BE2C (cell line): ENCODE measurements at places on chromosomes 3 and 15.

DNA sequence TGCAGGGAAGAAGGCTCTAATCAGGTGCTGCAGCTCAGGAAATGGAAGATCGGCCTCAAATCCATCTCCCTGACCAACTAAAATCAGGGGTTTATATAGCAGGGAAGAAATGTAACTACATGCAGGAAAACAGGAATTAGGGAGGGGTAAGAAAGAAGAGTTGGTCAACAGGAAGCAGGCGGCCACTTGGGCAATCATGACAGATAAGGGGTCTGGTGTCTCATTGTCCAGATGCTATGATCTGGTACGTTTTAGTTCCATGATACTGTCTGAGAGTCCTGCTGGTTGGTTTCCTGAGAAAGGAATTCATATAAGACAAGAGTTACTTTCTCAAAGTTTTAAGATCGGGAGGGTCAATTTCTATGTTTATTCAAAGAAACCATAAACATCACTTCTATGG, 24.2 kb downstream of the KATNBL1 start:
- no peak for DNase-seq

DNA sequence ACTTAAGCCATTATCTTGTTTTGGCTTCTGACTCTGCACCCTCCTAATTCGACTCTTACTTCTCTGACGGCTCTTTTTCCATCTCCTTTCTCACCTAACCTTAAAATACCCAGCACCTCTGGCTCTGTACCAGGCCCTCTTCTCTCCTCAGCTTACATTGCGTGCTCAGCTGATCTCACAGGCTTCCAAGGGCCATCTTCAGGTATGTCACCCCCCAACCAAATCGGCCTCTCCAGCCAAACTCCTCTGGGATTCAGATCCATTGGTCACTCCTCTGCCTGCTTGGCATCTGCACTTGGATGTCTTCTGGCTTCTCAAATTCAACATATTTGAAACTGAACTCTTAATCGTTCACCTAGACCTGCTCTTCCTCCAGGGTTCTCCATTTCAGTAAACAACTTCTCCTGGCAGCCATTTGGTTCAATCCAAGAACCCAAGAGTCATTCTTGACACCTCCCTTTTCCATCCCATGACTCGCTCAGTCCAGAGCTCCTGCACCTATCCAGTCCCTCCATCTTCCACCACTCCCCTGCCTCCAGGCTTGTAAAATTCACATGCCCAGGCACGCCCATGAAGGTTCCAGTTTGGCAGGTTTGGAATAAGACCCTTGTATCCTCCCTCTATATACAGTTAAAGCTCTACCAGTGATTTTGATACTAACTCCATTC, 35.2 kb upstream of the SLC41A3 start:
- DNase-seq = no peak

DNA sequence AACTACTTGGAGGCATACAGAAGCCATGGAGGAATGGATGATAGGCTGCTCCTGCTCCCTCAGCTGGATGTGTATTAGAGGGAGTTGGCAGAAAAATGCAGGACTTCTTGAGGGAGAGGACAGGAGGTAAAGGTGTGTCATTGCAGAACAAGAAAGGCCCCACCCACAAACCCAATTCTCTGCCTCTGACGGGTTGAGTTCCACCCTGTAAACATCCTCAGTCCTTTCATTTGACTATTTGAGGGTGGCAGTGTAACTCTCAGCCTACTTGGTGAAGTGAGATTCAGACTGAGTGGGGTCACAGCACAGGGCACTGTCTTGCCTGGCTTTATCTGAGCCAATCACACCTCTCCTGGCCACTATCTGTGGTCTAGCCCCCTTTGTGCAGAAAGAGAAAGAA, at the start of gene TPRG1:
Gene TPRG1 (plus strand): TSS at position 265 of the 400 bp plus-strand sequence. CDS start 35,414 bp downstream, outside the sequence.
- DNase-seq = no peak

DNA sequence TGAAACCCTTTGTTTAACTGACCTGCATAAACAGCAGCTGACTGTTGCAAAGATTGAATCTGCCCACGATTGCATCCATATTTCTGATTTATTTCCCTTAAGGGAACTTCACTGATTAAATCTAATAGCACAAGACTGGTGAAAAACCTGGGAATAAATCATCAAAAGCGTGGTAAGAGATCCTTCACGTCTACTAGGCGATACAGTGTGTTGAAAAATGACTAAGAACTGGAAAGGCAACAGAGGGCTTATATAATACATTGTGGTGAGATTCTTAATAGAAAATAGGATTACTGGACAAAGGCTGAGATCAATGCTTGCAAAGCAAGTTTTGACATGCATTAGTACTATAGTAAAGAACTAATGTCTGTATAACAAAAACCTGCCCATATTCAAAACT, 49.0 kb downstream of the POLQ start:
- no peak for DNase-seq

GRCh38 chr3:40923143-40923542, 276.2 kb upstream of the CTNNB1 start:
- no peak for DNase-seq

GRCh38 chr3:16797831-16798230, 86.9 kb upstream of the PLCL2 start:
- no peak for DNase-seq

GRCh38 chr3:153600896-153601295, 438.9 kb downstream of the RAP2B start:
- DNase-seq = no peak

- no peak for DNase-seq
Observed at GRCh38 chr3:139710212-139710611, 32.4 kb upstream of the NMNAT3 start.

DNA sequence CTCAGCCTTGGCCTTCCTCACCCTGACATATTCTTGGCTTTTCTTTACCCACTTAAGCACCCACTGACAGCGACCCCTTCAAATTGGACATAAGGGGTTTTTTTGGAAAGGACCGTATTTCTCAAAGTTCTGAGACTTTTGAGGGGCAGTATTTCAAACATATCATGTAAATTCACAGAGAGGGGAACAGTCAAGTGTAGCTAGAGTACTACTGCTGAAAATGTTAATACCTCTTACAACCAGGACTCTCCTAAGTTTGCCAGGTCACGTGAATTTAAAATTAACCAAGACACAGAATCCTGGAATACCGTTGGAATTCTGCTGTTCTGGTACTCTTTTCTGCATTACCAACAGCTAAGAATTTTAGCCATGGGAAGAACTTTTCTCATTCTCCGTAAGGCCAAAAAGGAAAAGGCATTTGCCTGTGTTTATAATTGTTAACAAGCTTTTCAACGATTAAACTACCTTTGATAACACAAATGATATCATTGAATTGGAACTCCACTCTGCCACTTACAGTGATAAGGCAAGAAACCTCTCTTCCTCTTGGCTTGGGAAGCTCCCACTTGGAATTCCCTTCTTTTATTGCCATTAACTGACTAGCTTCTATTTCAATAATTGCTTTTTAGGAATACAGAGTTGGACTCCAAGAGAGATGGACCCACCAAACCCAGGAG, 597 bp upstream of the GBE1 start:
- DNase-seq = no peak

DNA sequence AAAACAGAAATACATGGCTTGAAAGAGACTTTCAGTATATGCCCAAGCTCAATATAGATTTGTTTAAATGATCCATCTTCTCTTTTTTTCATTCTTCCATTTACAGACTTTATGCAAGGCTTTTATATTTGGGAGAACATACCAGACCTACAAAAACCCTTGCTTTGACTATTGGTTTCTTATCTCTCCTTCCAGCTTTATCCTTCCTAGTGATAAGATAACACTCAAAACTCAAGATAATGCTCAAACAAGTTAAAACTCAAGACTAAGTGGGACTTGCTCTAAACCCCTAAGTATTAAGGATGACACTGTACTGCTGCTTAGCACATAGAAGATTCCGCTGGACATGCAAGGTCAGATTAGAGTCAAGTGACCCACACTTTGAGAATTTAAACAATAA, 8.0 kb downstream of the TUSC7 start:
- no peak for DNase-seq

GRCh38 chr3:69110941-69111546, 11.4 kb downstream of the LMOD3 start:
- DNase-seq = no peak

- no peak for DNase-seq
Observed at GRCh38 chr15:96135166-96136093, 195.1 kb upstream of the NR2F2 start.

- DNase-seq = no peak
Observed at GRCh38 chr3:60536420-60536819, 714.8 kb downstream of the FHIT start.

DNA sequence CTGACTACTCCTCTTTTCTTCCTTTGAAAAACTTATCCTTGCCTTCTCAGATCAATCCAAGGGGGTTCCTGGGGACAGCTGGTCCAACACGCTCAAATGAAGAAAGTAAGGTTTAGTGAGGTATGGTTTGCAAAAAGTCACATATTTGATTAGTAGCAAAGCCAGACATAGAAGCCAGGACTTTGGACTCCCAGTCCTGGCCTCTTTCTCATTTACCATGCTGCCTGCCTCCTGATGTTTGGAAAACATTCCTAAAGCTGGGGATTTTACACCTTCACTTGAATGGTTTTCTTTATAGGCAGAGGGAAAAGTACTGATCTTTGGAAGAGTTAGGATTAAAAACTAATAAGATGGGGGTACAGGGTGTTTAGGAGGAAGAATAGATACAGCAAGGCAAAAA, 14.6 kb downstream of the POPDC2 start:
- no peak for DNase-seq

GRCh38 chr3:157220211-157220610, 60.3 kb upstream of the CCNL1 start:
- no peak for DNase-seq

- DNase-seq = peak; percentile 49
Observed at GRCh38 chr3:9352917-9353752, 9.7 kb upstream of the THUMPD3 start.

- no peak for DNase-seq
Observed at GRCh38 chr3:179615458-179616173, 11.0 kb downstream of the NDUFB5 start.

DNA sequence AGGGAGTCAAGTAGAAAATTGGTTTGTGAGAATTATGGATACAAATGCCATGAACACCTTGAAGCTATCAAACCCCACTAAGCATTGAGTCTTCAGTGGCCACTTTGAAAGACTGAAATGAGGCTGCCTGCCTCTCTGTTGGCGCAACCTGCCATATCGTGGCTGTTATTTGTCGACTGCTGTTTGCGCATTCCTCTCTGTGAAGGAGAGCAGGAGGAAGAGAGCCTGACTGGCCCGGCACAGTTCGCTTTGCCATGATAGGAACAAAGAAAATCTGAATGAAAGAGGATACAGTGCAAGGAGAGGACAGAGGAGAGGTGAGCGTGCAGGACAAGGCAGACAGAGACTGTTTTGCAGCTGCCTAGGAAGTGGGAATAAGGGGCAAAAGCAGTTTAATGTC, 289.4 kb downstream of the RYR3 start:
- DNase-seq = no peak

DNA sequence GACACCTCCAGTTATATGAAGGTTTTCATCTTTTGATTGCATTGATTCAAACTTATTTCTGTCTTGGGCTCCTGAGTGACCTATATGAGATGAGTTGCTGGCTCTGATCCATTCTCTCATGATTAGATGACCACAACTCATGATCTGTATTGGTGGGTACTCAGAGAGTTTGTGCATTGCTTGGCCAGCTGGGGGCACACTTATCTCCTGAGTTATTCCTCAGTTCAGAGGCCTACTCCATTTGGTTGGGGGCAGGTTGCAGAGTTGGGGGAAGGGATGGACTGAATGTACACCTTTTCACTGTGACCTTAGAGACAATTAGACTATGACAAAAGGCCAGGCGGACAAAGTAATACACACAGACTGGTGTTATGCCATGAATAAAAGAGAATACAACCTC, 166.2 kb upstream of the SEMA6D start:
- DNase-seq = peak; percentile 30

GRCh38 chr15:80324545-80325080, 72.6 kb upstream of the CTXND1 start:
- no peak for DNase-seq

- DNase-seq = no peak
Observed at GRCh38 chr15:49622561-49622960, 1.7 kb downstream of the DTWD1 start.

- no peak for DNase-seq
Observed at GRCh38 chr3:61935814-61936213, 374.4 kb downstream of the PTPRG start.

DNA sequence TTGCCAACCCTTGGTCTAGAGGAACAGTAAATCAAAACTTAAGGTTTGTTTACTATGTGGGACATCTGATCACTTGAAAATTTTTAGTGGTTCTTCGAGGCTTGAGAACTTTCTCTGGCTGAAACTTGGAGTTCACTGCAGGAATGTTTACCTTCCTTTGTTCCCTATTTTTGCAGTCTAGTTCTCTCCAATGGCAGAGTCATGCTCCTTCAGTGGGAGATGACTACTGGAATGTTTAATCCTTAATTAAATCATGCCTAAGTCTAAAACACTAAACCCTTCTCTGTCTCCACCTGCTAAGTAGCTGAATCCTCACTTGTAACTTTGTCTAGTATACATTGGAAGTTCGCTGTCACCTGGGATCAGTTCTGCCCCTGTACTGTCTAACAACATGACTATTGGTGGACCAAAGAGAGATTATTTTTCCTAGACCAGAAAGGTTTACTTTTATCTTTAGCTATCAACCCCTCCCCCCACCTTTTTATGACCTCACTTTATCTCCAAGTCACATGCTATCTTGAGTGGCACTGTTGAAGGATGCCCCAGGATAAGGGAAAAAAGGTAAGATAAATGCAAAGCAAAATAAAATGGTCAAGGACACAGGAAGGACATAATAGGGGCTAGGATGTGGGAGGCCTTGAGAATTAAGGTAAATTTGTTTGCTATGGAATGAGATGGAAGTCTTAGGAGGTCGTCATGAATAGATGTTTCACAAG, 1.2 kb upstream of the ZNF609 start:
- DNase-seq = no peak

- DNase-seq = no peak
Observed at GRCh38 chr15:73754461-73754860, 1.3 kb upstream of the INSYN1 start.

DNA sequence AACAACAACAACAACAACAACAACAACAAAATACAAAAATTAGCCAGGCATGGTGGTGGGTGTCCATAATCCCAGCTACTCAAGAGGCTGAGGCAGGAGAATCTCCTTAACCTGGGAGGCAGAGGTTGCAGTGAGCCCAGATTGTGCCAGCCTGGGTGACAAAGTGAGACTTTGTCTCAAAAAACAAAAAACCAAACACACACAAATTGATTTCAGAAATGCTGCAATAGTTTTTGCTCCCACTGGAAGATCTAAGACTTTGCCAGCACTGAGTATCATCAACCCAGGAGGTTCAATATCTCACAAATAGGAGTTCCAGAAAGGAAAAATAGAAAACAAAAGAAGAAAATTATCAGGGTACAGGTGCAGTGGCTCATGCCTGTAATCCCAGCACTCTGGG, 16.2 kb upstream of the CCR8 start:
- DNase-seq = no peak

GRCh38 chr3:142888481-142889211, at the start of gene PCOLCE2:
PCOLCE2 (minus strand) TSS chr3:142889083; CDS start chr3:142888896, 187 bp downstream.
- peak; percentile 68 for DNase-seq

GRCh38 chr3:29871087-29871486, 590.2 kb downstream of the RBMS3 start:
- DNase-seq = no peak

- no peak for DNase-seq
Observed at GRCh38 chr15:43346305-43346704, 15.9 kb upstream of the LCMT2 start.

- no peak for DNase-seq
Observed at GRCh38 chr15:75750261-75751050, 37.8 kb upstream of the CSPG4 start.

- no peak for DNase-seq
Observed at GRCh38 chr3:115806501-115806900, 183.2 kb downstream of the GAP43 start.
